ENCODE measurements at places on chromosomes 6 and 20. TPM values are rescaled to one million over a fixed set of nuclear protein-coding genes. Genes with fewer than 3 reads are reported as not detected.

The POPDC3 gene
- total RNA-seq, result 5.0 TPM

The GRM4 gene
- not detected for total RNA-seq

The CDSN gene
- not detected for total RNA-seq

The RRAGD gene
- 3.5 TPM for total RNA-seq

The SNX9 gene
- 72.3 TPM for total RNA-seq

The ZSCAN16 gene
- total RNA-seq, result 4.3 TPM

The CTCFL gene
- not detected for total RNA-seq

The SMIM29 gene
- 46.6 TPM for total RNA-seq

The C6orf141 gene
- total RNA-seq, result 28.1 TPM

The GJA10 gene
- total RNA-seq, result not detected

The WFDC12 gene
- total RNA-seq, result not detected

The ADGRF4 gene
- total RNA-seq, result 0.10 TPM

The LAMP5 gene
- not detected for total RNA-seq

The MOXD1 gene
- total RNA-seq, result 7.5 TPM

The NHLRC1 gene
- total RNA-seq, result 3.8 TPM

The TAF4 gene
- total RNA-seq, result 13.3 TPM

The WFDC10B gene
- total RNA-seq, result not detected

The RBL1 gene
- total RNA-seq, result 4.3 TPM

The KCNG1 gene
- 11.5 TPM for total RNA-seq

The TPMT gene
- total RNA-seq, result 10.5 TPM

The ZGPAT gene
- total RNA-seq, result 40.9 TPM

The C20orf204 gene
- total RNA-seq, result 6.8 TPM

The LTB gene
- 16.5 TPM for total RNA-seq

The LGSN gene
- total RNA-seq, result not detected
